ENCODE measurements at places on chromosomes 5 and 9.

DNA sequence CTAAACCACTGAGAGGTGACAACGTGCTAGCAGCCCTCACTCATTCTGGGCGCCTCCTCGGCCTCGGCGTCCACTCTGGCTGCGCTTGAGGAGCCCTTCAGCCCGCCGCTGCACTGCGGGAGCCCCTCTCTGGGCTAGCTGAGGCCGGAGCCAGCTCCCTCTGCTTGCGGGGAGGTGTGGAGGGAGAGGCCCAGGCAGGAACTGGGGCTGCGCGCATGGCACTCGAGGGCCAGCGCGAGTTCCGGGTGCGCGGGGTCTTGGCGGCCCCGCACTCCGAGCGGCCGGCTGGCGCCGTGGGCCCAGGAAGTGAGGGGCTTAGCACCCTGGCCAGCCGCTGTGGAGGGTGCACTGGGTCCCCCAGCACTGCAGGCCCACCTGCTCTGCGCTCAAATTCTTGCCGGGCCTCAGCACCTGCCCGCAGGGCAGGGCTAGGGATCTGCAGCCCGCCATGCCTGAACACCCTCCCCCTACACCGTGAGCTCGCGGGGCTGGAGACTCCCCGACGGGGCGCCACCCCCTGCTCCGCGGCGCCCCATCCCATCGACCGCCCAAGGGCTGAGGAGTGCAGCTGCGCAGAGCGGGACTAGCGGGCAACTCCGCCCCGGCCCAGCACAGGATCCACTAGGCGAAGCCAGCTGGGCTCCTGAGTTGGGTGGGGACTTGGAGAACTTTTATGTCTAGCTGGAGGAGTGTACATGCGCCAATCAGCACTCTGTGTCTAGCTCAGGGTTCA lies 11.8 kb upstream of the UBE2D2 start:
- DNase-seq, result no peak

- DNase-seq, result no peak
These were observed 20.9 kb downstream of the DNAJB5 start for GRCh38 chr9:35010351-35010958.

- no peak for DNase-seq
These were observed 1879.9 kb upstream of the ACO1 start for GRCh38 chr9:30504502-30504905.

DNA sequence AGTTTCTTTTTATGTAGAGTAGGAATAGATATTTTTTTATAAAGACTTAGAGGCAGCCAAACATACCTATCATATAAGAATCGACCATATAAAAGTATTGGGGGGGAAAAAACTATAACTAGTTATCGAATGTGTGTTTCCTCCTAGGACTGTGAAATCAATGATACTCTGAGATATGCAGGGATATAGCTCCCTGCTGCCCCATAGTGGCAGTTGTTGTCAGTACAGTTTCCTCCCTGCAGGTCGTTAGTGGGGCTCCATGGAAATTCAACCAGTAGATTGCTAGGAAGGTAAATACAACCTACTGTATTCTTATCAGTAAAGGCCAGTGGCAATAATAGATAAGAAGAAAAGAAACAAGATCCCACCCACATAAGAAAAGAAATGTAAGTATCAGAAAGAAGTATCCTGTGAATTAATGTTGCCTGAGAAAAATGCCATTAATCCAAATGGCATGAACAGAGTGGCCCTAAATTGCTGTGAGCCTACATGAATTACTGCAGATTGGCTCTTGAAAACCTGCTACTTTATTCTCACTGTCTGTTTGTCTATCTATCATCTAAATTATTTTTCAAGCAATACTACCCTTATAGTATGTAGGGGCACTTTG lies 136.9 kb upstream of the FBN2 start:
- no peak for DNase-seq

GRCh38 chr9:130711469-130711868 lies 17.9 kb downstream of the EXOSC2 start:
- no peak for DNase-seq

DNA sequence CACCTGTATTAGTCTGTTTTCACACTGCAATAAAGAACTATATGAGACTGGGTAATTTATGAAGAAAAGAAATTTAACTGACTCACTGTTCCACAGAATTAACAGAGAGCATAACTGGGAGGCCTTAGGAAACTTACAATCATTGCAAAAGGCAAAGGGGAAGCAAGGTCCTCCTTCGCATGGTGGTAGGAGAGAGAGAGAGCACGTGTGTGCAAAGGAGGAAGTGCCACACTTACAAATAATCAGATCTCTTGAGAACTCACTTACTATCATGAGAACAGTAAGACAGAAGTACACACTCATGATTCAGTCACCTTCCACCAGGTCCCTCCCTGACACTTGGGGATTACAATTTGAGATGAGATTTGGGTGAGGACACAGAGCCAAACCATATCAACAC lies 258.7 kb downstream of the TRIM32 start:
- DNase-seq, result no peak

DNA sequence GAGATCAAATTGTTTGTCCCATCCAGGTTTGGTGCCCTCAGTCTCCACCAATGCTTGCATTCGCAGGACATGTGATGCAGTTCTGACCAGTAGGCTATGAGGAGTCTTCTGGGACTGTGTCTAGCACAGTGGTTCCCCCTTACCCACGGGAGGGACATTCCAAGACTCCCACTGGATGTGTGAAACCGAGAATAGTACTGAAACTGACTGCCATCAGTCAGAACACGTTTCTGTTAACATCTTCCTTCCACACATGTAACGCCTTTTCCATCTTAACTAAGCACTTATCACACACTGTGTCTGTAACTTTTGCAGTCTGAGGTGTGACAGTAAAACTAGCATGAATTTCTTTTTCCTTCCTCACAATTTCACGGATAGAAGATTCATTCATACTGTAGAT lies 74.7 kb downstream of the PTTG1 start:
- DNase-seq, result no peak

Data from left cardiac atrium (tissue), 4 donors.